Thyroid gland (tissue), 4 donors: ENCODE measurements at places on chromosomes 7 and 10. TPM values are rescaled to one million over a fixed set of nuclear protein-coding genes. Genes with fewer than 3 reads are reported as not detected.

- H3K27me3 ChIP-seq, result no peaks in the 10 kb centered on the region
- no peak for DNase-seq
- no peak overlapping the region for H3K4me3 ChIP-seq
Observed at GRCh38 chr7:77244222-77244934, 44.8 kb upstream of the FGL2 start.

HDAC9 gene
- total RNA-seq, result 28.2 TPM

GRCh38 chr7:100035876-100036275, 13.7 kb upstream of the ZSCAN21 start:
- no peaks in the 10 kb centered on the region for H3K27me3 ChIP-seq
- DNase-seq, result no peak
- H3K4me3 ChIP-seq, result no peak overlapping the region
- peaks cover 26% of the 10 kb centered on the region for H3K36me3 ChIP-seq
- H3K4me1 ChIP-seq, result no peaks in the 10 kb centered on the region
- H3K27ac ChIP-seq, result no peak overlapping the region

DNA sequence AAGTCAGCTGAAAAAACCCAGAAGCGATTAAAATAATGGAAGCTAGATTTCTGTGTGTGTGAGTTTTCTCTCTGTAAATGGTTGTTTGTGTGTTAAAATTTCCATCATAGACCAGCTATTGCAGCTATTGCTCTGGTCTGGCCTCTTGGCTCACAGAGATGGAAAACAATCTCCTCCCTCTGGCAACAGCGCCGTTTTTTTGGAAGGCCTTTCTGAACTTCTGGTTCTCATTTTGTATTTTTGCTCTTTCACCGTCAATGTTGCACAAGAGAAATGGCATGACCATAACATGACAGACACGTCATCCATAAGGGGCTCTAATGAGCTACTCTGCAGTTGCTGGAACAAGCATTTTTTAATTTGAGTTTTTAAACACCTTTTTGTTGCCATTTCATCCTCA, 91.0 kb downstream of the CUBN start:
- H3K4me3 ChIP-seq, result no peak overlapping the region
- no peaks in the 10 kb centered on the region for H3K36me3 ChIP-seq
- H3K27me3 ChIP-seq, result no peaks in the 10 kb centered on the region
- H3K4me1 ChIP-seq, result no peaks in the 10 kb centered on the region
- no peak overlapping the region for H3K27ac ChIP-seq

PTPRN2 gene
- total RNA-seq, result 9.5 TPM

HOXA4 gene
- 1.3 TPM for total RNA-seq

- no peak overlapping the region for H3K4me3 ChIP-seq
- H3K4me1 ChIP-seq, result no peaks in the 10 kb centered on the region
- no peak overlapping the region for H3K27ac ChIP-seq
Observed at GRCh38 chr7:21140622-21141021, 287.3 kb upstream of the SP4 start.

DNA sequence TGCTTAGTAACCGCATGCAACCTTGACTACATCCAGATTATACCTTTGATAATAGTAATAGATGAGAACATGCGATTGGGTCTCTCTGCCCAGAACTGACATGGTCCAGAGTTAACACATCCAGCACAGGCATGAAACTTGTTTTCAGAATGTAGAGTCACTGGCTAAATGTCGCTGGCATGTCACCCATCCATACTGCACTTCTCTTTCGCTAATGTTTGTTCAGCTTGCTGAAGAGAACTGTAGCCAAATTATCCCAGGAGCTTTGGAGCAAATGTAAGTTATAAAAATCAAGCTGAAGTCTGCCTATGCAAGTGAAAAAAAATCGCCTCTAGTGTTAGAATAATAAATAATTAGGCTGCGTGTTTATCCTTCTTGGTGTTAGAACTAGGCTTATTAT, 98.2 kb downstream of the PRTFDC1 start:
- no peaks in the 10 kb centered on the region for H3K27me3 ChIP-seq
- DNase-seq, result no peak
- H3K27ac ChIP-seq, result no peak overlapping the region
- H3K4me1 ChIP-seq, result no peaks in the 10 kb centered on the region
- H3K36me3 ChIP-seq, result no peaks in the 10 kb centered on the region

- DNase-seq, result no peak
- no peak overlapping the region for H3K4me3 ChIP-seq
- no peaks in the 10 kb centered on the region for H3K4me1 ChIP-seq
- H3K27ac ChIP-seq, result no peak overlapping the region
- no peaks in the 10 kb centered on the region for H3K36me3 ChIP-seq
Observed at GRCh38 chr10:82245157-82245556, 370.2 kb downstream of the NRG3 start.

DNA sequence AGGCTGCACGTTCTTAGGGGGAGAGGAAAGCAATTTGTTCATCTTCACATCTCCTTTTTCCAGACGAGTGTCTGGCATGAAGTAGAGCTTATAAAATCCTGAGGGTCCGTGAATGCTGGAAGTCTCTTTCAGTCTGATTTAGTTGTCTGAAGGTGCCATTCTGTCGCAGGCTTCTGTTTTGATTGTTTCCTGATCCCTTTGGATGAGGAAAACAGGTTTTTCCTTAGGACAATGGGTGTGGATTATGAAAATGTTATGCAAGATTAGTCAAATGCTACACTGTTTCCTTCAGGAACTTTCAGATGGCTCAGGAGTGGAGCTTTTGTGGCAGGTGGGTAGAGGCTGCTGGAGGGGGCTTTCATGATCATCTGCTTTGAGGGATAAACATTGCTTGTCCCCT, at the start of gene ITPRID1:
Gene ITPRID1, plus strand, starts transcription at position 301 of the 400 bp plus-strand sequence. CDS start 38,935 bp downstream, outside the sequence.
- no peaks in the 10 kb centered on the region for H3K36me3 ChIP-seq
- no peak within 1 kb of the TSS for H3K27ac ChIP-seq
- H3K27me3 ChIP-seq, result no peaks in the 10 kb centered on the region
- H3K4me1 ChIP-seq, result no peaks in the 10 kb centered on the region
- H3K4me3 ChIP-seq, result no peak within 1 kb of the TSS

SH2D4B gene
- total RNA-seq, result not detected

DNA sequence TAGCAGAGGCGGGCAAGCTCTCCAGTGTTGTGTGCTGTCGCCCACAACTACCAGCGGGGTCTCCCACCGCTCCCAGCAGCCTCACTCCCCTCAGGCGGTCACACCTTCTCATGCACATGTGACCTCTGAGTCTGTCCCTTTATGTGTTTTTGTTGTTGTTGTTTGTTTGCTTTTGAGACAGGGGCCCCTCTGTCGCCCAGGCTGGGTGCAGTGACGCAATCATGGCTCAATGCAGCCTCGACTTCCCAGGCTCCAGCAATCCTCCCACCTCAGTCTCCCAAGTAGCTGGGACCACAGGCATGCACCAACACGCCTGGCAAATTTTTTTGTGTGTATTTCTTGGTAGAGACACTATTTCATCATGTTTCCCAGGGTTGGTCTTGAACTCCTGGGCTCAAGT, 1.5 kb downstream of the CPSF4 start:
- no peaks in the 10 kb centered on the region for H3K27me3 ChIP-seq
- no peak overlapping the region for H3K4me3 ChIP-seq
- DNase-seq, result no peak

TRA2A gene
- total RNA-seq, result 48.1 TPM

- DNase-seq, result no peak
- H3K27ac ChIP-seq, result no peak overlapping the region
- H3K4me3 ChIP-seq, result no peak overlapping the region
- H3K36me3 ChIP-seq, result no peaks in the 10 kb centered on the region
- no peaks in the 10 kb centered on the region for H3K4me1 ChIP-seq
Observed at GRCh38 chr10:113369365-113369694, 183.5 kb upstream of the HABP2 start.

OR2A2 gene
- total RNA-seq, result not detected

C7orf33 gene
- not detected for total RNA-seq

DNA sequence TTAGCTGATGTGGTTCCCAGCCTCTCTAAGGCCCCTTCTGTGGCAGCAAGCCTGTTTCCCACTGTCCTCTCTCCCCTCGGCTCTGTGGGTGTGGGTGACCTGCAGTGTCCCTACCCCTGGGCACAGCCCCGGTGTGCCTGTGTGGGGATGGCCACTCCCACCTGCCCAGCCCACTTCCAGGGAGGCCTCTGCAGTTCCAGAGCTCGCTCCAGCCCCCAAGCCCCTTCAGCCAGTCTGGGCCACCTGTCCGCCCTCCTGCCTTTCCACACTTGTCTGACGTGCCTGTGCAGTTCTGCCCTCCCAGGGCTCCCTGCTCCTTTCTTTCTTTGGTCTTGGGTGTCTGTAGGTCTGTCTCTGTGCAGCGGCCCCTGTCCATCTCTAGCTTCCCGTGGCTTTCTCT, 127.0 kb upstream of the PPIF start:
- H3K27me3 ChIP-seq, result no peaks in the 10 kb centered on the region
- H3K4me3 ChIP-seq, result no peak overlapping the region
- H3K27ac ChIP-seq, result peak overlapping the region; percentile 78
- H3K36me3 ChIP-seq, result peaks cover 33% of the 10 kb centered on the region
- H3K4me1 ChIP-seq, result peaks cover 62% of the 10 kb centered on the region

- peak; percentile 59 for DNase-seq
- H3K4me1 ChIP-seq, result peaks cover 11% of the 10 kb centered on the region
- H3K36me3 ChIP-seq, result no peaks in the 10 kb centered on the region
Observed at GRCh38 chr7:100483722-100484672, at the start of gene NYAP1. Gene NYAP1, plus strand, starts transcription at chr7:100483927. Its CDS starts 1,385 bp downstream, at chr7:100485312.

- no peaks in the 10 kb centered on the region for H3K27me3 ChIP-seq
- H3K4me1 ChIP-seq, result peaks cover 32% of the 10 kb centered on the region
- DNase-seq, result peak; percentile 75
Observed at GRCh38 chr7:74656441-74656836, 1.1 kb upstream of the GTF2I start.

DNA sequence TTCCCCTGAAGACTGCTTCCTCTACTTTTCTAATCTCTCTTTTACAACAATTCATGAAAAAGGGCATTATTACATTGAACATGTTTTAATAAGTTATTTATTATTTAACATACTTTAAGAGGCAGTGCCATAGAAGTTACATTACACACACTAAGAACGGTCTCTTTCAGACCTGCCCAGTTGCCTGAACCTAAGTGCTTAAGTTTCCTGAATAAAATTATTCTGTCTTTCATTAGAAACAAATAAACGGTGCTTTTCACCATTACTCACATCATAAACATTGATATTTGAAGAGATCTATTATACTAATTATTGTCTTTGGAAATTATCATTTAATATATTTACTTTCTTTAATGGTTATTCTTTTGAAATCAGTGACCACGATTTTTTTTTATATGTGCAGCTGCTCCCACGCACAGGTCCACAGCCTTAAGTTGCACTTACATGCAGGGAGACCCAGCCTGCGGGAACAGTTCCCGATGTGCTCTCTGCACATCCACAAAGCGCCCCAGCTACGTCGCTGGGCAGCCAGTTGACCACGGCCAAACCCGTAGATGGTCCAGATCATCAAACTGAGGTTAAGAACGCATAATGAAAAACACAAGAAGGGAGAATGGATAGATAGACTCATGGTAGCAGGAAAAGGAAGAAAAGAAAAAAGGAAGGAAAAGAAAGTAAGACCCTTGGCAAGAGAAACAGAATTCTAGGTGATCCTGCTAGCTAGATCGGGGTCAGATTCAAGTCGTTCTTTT, 437.0 kb upstream of the MGMT start:
- no peaks in the 10 kb centered on the region for H3K36me3 ChIP-seq
- no peaks in the 10 kb centered on the region for H3K27me3 ChIP-seq
- no peak for DNase-seq
- H3K4me1 ChIP-seq, result no peaks in the 10 kb centered on the region
- H3K27ac ChIP-seq, result no peak overlapping the region
- H3K4me3 ChIP-seq, result no peak overlapping the region

DNA sequence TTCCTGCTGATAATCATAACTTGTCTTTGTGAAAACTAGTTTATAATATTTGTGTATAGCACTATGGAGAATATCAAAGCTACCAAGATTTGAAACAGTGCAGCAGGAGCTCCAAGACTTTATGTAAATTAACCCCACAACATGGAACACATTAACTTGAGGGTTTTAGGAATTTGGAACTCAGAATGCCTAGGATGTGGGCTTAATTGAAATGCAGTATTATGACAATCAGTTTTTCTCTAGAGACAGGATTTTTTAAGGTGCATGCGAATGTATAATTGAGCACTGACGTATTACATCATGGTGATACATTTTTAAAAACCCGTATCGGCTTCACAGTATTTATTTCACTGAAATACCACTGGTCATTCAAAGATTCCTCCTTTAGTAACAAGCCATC, 313.1 kb upstream of the DGKB start:
- H3K4me1 ChIP-seq, result no peaks in the 10 kb centered on the region
- H3K27ac ChIP-seq, result no peak overlapping the region
- H3K4me3 ChIP-seq, result no peak overlapping the region
- H3K36me3 ChIP-seq, result no peaks in the 10 kb centered on the region
- no peaks in the 10 kb centered on the region for H3K27me3 ChIP-seq

CALML5 gene
- not detected for total RNA-seq

DNA sequence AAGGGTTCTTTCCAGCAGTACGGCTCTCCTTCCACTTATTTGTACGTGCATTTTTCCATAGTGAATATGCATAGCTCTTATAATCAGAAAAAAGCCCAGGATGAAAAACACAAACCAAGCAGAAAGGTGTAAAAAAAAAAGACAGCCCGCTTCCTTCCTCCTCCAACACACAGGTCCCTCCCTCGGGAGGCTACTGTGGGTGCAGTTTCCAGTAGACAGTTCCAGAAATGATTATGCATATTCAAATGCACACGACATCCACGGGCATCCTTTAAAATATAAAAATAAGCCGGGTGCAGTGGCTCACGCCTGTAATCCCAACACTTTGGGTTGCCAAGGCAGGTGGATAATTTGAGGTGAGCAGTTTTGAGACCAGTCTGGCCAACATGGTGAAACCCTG, 59.9 kb downstream of the TNRC18 start:
- no peak for DNase-seq
- H3K4me3 ChIP-seq, result no peak overlapping the region
- H3K27ac ChIP-seq, result no peak overlapping the region
- peaks cover 24% of the 10 kb centered on the region for H3K36me3 ChIP-seq
- H3K27me3 ChIP-seq, result no peaks in the 10 kb centered on the region

- H3K4me1 ChIP-seq, result no peaks in the 10 kb centered on the region
- H3K27ac ChIP-seq, result no peak overlapping the region
- no peaks in the 10 kb centered on the region for H3K27me3 ChIP-seq
- no peaks in the 10 kb centered on the region for H3K36me3 ChIP-seq
- no peak for DNase-seq
- H3K4me3 ChIP-seq, result no peak overlapping the region
Observed at GRCh38 chr10:118802126-118802793, 47.5 kb upstream of the CACUL1 start.

GRCh38 chr10:132246296-132246695, 59.5 kb downstream of the DPYSL4 start:
- H3K36me3 ChIP-seq, result no peaks in the 10 kb centered on the region
- no peak for DNase-seq
- no peak overlapping the region for H3K27ac ChIP-seq
- no peak overlapping the region for H3K4me3 ChIP-seq
- H3K4me1 ChIP-seq, result no peaks in the 10 kb centered on the region
- no peaks in the 10 kb centered on the region for H3K27me3 ChIP-seq

- no peak overlapping the region for H3K4me3 ChIP-seq
- H3K27ac ChIP-seq, result no peak overlapping the region
- H3K27me3 ChIP-seq, result no peaks in the 10 kb centered on the region
- DNase-seq, result no peak
- no peaks in the 10 kb centered on the region for H3K36me3 ChIP-seq
Observed at GRCh38 chr7:21154614-21155013, 273.3 kb upstream of the SP4 start.

- peak overlapping the region; percentile 73 for H3K27ac ChIP-seq
- peaks cover 25% of the 10 kb centered on the region for H3K4me1 ChIP-seq
- DNase-seq, result peak; percentile 70
- H3K27me3 ChIP-seq, result no peaks in the 10 kb centered on the region
- peaks cover 3% of the 10 kb centered on the region for H3K36me3 ChIP-seq
Observed at GRCh38 chr7:137399827-137400823, 56.6 kb upstream of the PTN start.
